ENCODE measurements at places on chromosomes 7 and 10. TPM values are rescaled to one million over a fixed set of nuclear protein-coding genes. Genes with fewer than 3 reads are reported as not detected.

DNA sequence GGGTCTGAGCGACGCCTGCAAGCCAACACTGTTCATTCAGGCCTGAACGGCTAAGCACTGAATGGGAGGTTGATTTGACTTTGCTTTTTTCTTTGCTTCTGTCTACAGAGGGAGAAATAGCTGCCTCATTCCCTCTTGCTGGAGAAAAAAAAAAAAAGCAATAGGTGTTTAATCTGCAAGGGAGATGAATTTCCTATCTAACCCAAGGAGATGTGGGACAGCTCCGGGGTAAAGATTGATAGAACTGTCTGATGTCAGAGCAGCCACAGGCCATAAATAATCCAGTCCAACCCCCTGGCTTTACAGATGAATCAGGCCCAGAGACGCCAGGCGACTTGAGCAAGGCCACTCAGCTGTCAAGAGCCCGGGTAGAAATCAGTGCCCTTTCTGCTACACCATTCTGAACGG lies 168.0 kb downstream of the ARHGAP12 start:
- no peak for DNase-seq
- H3K27me3 ChIP-seq: no peaks in the 10 kb centered on the region
- peak overlapping the region; percentile 90 for H3K27ac ChIP-seq
- H3K4me1 ChIP-seq: peaks cover 6% of the 10 kb centered on the region

GRCh38 chr7:87218796-87219544 lies 562 bp downstream of the TMEM243 start:
- peak overlapping the region; percentile 78 for H3K4me3 ChIP-seq
- peak; percentile 96 for DNase-seq
- peaks cover 29% of the 10 kb centered on the region for H3K4me1 ChIP-seq
- H3K27me3 ChIP-seq: no peaks in the 10 kb centered on the region
- peak overlapping the region; percentile 99 for H3K27ac ChIP-seq

DNA sequence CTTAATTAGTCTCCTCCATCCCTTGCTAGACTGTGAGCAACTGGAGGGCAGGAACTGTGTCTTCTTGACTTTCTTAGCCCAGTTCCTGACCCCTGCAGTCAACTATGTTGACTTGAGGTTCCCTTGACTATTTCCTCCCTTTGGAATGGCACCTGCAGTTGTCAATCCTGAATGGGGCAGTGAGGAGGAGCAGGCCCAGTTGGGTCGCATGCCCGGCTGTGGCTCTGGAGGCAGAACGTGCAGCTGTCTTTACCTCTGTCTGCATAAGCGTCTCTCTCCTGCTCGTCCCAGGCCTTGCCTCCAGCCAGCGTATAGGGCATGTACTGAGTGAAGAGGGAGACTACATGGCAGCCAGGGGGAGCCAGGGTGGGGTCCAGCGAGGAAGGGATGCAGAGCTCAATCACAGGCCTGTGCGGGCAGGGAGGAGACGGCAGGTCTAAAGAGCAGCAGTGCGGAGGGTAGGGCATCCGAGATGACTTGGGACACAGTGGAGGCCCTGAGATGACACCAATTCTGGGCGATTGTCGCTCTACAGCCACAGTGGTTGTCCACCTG lies 26.8 kb downstream of the PYROXD2 start:
- peaks cover 19% of the 10 kb centered on the region for H3K4me1 ChIP-seq
- no peak overlapping the region for H3K27ac ChIP-seq
- peaks cover 5% of the 10 kb centered on the region for H3K36me3 ChIP-seq
- H3K4me3 ChIP-seq: no peak overlapping the region
- no peaks in the 10 kb centered on the region for H3K27me3 ChIP-seq

The NEUROD6 gene
- not detected for total RNA-seq

The UPK3BL2 gene
- 2.7 TPM for total RNA-seq

The DPY19L1 gene
- total RNA-seq: 14.6 TPM
